ENCODE measurements at places on chromosomes 2 and 18.

DNA sequence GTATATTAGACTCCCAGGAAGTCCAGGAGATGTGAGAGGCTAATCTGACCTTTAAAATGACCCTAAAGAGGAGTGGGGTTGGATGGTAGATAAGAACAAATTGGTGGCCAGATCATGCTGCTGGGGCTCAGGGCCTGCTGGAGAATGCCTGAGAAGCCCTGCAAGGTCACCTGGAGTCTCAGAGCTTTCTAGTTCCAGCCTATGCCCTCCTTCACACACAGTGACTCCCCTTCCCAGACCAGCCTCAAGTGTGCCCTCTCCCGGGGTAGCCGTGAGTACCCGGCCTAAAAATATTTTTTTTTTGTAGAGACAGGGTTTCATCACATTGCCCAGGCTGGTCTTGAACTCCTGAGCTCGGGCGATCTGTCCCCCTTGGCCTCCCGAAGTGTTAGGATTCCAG is 44.2 kb upstream of the FZD5 start:
- no peak for DNase-seq

GRCh38 chr2:168454737-168455644 is 1.1 kb upstream of the CERS6 start:
- DNase-seq = no peak

- DNase-seq = no peak
Measured at GRCh38 chr18:50973367-50974126, 5.7 kb downstream of the ELAC1 start.

DNA sequence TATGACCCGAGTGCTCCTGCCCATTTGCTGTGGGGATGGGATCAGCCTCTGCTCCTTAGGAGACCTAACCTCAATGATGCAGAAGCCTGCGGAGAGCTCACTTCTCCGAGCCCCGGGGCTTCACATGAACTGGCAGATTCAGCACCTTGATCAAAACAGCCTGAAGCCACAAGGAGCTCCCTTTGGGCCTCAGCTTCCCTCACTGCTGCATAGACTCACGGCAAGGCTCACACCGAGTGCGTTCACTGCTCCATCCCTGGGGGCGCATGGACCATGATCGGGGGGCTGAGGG is 33.0 kb downstream of the CRACDL start:
- DNase-seq = no peak

DNA sequence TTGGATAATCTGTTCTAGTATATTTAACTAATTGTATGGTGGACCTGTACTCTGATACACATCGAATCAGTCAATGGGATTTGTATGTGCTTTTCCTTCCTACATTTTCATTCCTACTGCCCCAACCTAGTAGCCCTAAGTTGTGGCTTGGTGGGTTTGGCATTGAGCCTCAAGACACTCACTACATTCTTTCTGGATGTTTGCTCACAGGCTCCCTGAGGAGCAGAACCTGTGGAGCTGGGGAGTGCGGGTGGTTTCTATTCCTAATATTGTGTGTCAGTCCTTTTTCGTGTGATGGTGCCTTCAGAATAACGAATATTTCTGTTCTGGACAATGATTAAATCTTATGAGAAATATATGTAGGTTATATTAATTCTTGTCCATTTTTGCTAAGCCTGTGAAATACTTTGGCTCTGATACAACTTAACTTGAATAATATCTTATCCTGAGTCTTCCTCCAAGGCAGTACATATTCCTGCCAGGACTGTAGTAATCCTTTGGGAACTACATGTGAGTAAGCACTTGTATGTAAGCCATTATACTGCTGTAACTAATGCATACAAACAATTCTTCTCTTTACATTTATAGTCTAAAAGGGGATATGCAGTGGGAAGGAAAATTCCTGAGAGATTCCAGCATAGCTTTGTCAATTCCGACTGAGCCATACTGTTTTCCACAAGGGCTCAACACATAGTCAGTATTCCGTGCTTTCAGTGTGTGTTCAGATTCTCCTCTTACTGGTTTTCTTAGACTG is 150.6 kb downstream of the AGPS start:
- no peak for DNase-seq

GRCh38 chr2:191180276-191180675 is 29.5 kb upstream of the STAT4 start:
- DNase-seq = no peak

- no peak for DNase-seq
Measured at GRCh38 chr2:197145471-197146056, 165.0 kb downstream of the ANKRD44 start.

- DNase-seq = peak; percentile 82
Measured at GRCh38 chr18:58887613-58887963, 22.9 kb downstream of the ZNF532 start.

GRCh38 chr2:24021122-24021998 is 11.5 kb downstream of the MFSD2B start:
- no peak for DNase-seq

DNA sequence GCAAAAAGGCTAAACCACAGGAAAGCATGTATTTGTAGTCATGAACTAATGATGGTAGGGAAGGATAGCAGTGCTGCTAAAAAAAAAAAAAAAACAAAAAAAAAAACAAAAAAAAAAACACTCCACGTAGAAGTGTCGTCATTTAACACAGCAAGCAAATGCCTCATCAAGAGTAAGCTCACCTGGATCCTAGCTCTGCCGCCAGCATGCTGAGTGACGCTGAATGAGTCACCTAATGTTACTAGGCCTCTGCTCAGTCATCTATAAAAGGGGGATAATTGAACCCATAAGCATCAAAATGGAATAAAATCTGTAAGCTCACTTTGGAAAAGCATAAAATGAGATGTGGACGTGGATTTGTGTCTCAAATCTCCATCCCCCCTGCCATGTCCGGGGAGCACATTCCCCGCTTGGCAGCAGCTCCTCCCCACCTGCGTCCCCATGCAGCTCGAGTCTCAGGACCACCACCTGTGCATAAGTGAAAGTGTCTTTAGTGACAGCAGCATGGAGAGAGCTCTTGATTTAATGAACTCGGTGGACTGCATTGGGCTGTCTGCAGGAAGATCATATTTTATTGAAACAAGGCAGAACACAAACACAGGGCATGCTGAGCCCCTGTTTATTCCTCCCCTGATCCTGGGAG is 427.5 kb downstream of the LRATD1 start:
- DNase-seq = no peak

DNA sequence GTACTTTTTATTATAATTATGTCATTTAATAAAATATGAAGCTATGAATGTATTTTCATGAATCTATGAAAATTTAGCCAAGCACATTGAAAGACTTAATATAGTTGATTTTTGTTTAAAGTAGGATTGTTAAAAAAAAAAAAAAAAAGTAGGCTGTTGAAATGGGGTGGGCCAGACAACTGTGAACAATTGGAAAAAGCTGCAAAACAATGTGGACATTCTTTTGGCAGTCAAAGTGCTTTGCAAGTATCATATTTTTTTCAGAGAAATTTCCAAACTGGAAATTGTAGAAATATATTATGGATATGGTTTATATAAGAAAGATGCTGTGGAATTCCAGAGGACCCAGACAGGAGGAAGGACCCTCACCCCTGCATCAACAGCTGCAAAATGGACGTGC is 82.1 kb downstream of the ETAA1 start:
- no peak for DNase-seq

DNA sequence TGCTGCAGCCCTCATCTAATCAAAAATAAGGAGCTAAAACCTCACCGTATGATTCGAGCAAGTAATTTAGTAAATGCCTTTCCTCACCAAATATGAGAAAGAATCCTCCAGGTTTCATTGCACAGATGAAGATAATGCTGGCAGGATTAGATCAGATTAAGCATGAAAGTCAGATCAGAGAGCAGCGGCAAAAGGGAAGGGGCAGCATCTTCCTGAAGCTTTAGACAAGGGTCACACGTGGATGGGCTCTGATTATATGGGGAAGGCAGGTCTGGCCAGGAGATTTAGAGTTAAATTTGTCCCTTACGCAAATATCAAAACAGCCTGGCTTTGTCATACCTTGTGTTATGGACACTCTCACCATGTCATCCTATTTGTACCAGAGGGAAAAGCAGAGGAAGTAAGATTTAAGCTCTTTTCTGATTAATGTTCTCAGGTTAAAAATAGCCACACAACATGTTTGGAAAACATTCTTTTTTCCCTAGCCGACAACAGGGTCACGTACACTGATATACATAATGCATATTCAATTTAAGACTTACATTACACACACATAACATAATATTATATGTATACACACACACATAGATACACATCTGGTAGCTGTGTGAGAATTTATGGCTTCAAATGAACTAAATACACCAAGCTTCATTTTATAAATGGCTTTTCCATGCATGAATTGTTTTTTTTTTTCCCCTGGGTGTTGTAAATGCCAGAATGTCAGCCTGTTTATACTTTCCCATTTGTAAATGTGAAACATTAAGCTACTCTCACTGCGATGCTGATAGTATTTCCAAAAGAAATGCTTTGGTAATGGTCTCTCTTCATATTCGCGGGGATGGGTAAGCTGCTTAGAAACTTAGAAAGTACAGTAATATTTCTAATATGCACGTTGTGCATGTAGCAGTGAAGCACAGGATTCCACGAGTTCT is 196.3 kb upstream of the SIX3 start:
- DNase-seq = no peak

DNA sequence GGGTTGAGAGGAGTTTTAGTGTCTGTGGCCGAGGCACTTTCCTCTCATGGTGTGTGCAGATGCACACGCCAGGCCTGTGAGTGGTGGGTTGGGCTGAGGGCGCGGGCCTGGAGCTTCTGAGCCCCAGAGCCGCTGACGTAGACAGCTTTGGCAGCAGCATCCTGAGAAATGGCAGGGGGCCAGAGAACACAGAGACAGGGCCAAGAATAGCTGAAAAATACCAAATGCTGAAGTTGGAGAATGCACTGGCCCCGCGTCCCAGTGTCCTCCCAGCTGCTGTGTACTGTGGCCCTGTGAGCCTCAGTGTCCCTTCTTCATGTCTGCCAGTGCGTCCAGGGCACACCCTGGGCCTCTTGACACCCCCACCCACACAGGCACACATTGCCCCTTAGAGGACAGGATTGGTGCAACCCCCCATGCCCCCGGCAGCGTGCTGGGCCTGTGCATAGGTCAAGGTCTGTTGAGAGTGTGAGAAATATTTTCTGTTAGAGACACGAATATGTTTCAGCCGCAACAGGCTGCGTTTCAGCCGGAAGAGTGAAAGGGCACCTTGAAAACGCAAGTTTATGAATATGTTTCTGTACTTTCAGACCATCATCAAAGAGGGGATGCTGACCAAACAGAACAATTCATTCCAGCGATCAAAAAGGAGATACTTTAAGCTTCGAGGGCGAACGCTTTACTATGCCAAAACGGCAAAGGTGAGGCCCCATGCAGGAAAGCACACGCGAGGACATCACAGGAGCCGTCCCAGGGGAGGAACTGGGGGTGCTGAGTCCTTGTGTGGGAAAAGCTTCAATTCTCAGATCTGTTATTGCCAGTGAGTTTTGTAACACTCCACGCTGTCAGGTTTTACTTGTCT is 33.6 kb downstream of the DGKD start:
- DNase-seq = peak; percentile 92

DNA sequence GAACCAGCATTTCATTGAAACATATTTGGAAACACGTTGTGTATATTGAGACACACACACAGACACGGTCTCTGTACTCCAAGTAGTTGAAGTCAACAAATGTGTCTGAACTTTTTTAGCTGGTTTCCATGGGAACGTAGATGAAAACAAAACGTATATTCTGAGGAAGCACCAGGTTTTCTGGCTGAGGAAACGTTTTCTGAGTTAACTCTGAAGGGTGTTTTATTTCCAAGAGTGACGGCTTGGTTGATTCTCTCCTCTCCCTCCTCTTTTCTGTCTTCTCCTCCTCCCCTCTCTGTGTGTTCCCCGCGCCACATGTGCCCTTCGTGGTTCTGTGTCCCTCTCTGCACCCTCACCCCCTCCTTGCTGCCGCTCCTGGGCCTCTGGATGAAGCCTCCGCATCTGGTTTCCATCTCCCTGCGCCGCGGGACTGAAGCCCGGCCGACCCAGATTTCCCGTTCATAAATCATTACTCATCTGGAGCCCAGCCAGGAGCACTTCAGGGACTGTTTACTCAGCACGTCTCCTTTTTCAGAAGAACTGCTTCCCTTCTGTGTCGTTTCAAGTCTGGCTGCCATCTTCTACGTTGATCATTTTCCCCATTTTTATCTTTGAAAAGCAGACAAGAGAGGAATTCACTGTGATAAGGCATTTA is 122.7 kb downstream of the COL6A3 start:
- peak; percentile 97 for DNase-seq

GRCh38 chr2:121791290-121791689 is 35.8 kb downstream of the TSN start:
- no peak for DNase-seq

DNA sequence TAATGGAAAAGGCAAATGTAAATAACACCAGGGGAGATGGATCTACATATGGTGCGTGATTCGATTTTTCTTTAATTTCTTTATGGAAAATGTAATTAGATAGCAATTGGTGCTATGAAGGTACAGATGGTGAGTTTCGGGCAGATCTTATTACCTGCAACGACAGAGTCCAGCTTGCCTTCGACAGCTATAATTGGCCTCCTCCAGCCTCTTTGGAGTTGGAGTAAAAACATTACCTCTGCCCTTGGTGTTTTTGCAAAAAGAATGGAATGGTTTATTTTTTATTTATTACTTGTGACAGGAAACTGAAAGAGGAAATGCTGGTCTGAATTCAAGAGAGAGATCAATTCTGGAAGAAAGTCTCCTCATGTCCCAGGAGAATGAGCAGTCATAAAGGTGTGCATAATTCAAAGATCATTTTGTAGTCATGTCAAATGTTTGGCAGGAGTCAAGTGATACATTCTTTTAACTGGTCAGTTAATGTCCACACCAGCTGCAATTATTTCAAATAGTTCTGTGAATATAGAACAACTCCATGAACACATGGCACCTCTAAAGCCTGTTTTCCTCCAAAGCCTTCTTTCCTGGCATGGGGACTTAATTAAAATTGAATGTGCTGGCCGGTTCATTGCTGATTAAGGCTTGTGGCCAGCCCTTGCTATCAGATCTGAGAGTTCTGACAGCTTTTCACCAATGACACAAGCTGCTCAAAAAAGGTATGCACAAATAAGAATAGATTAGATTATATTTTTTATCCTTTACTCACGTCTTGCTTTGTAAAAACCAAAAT is 46.9 kb upstream of the KCNH7 start:
- no peak for DNase-seq

- DNase-seq = no peak
Measured at GRCh38 chr2:230896346-230897115, 28.5 kb downstream of the GPR55 start.

DNA sequence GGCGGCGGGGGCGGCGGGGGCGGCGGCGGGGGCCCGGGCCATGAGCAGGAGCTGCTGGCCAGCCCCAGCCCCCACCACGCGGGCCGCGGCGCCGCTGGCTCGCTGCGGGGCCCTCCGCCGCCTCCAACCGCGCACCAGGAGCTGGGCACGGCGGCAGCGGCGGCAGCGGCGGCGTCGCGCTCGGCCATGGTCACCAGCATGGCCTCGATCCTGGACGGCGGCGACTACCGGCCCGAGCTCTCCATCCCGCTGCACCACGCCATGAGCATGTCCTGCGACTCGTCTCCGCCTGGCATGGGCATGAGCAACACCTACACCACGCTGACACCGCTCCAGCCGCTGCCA is 644 bp downstream of the ONECUT2 start:
- DNase-seq = no peak

GRCh38 chr2:45754131-45755010 is 102.9 kb downstream of the PRKCE start:
- no peak for DNase-seq
